Fibroblast of lung (primary cell): ENCODE measurements at places on chromosomes 3 and 15. TPM values are rescaled to one million over a fixed set of nuclear protein-coding genes. Genes with fewer than 3 reads are reported as not detected.

GRCh38 chr3:78871048-78871447 lies 896.8 kb downstream of the ROBO1 start:
- DNase-seq: no peak

GRCh38 chr3:68121287-68121686 lies 466.9 kb upstream of the SUCLG2 start:
- DNase-seq: no peak

- DNase-seq: no peak
Measured at GRCh38 chr3:98323425-98323824, 30.2 kb upstream of the OR5K4 start.

DNA sequence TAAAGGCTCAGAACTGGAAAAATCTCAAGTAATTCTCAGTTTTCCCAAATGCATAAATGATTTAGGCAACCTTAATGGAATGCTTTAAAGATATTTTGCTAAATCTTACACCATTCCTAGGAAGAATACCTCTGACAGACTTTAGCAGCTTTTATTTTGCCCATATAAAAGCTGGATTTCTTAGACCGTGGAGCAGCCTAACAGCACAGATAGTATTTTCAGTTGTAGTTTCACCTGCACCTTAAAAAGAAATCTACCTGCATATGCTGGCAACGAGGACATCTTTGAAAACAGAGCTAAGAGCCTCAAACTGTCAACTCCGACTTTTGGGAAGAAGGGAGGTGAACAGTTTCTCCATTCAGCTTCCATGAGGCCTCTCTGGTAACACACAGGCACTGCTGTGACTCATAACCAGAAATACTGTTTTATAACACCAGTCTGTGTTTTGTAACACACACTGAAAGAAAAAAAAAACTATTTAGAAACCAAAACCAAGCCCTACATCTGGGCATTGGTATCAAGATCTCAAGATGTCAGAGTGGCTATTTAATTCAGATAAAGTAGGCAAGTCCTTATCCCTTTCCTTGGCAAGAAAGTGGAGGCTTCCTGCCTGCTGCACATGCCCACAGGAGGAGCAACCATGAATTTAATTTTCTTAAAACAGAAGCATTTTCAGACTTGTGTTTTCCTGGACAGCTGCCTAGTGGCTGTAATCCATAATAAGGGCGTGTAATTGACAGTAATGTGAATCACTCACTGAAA lies 181.5 kb upstream of the ICE2 start:
- DNase-seq: peak; percentile 89

DNA sequence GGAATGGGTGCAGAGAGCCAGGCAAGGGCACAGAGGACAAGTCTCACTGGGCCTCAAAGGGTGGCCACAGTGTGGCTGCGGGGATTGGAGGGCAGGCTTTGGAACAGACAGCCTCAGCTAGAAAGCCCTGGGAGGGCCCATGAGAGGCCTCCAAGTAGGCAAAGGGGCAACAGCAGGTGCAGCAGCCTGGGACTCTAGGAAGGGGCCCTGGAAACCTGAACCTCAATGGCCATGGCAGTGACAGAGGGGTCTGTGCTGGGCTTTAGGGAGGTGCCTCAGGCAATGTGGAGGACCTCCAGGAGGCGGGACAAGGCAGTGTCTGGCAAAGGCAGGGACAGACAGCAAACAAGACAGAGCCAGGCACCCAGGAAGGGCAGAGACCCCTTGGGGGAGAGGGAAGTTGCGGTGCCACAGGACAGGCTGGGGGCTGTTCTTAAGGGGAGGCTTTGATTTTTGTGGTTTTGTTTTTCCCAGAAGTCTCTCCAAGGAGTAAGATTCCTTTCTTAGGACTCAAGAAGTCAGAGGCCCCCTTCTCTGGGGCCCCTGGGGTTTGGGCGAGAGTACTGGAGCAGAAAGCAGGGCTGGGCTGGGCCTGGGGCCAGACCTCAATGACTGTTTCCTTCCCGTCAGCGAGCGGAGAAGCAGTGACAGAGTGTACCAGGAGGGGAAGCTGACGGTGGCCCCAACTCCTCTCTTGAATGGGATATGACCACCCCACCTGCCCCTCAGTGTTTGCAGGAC lies 9.7 kb downstream of the STOML1 start:
- peak; percentile 96 for DNase-seq

DNA sequence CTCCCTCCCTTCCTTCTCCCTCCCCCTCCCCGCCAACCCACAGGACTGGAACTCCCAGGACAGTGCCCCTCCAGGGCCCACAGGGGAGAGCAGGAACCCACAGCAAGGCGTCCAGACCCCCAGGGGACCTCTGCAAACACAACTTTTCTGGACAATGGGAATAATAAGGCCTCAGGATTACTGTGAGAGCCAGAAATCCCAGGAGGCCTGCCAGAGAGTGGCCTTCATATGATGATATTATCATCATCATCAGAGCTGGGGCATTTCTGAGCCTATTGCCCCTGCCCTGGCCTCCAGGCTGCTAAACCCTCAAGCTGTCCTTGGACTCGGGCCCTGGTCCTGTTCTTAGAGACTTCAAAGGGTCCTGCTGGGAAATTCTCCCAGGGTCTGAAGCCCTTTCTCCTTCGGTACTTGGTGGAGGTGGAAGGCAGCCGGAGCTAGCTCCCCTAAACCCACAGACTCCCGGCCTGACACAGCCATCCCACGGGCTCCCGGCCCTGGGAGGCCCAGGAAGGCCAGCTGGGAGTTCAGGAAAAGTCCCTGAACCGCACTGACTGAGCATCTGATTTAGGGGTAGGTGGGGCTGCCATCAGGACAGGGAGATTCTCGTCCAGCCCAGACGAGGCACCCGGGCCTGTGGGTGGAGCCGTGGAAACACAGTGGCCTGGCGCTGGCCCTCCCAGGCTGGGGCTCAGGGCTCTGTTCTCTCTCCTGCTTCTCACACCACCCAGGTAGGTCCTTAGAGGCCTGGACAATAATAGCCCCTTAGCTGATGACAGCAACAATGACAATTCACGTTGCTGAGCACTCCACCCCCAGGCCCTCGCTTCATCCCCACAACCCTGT lies 4.9 kb downstream of the CALML4 start:
- DNase-seq: no peak

DNA sequence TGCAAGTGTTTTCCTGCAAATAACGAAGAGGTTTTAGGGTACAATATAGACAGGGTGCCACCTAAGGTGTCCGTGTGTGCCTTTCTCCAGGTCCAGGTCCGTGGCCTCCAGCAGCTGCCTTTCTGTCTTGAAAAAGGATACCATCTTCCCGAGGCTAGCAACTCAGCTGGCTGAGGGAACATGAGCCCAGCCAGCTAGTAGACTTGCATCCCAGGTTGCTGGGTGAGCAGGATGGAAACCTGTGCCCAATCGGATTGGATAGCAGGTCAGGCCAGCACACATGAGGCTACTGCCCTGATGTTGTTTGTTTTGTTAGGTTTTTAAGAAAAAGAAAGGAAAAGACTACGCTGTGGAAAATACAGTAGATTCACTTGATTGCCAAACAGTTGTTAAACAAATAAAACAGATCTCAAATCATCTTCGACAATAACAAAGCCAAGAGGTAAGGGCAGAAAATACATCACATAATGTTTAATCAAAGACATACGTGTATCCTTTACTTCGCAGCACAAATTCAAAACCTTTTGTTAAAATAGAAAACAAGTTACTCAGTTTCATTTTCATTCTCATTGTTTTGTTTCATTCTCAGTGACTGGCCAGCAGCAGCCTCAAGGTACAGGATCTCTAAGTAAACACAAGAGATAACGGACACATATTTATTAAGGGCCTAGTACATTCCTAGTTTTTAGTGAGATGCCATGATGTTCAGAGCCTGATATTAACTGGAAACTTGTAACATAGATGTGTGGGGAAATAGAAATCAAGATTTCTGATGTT lies 661.2 kb upstream of the NR2F2 start:
- DNase-seq: no peak

The CLRN1 gene
- not detected in 2 replicates for total RNA-seq

The FBN1 gene
- 260 and 446 TPM in 2 replicates for total RNA-seq

The SELENOT gene
- total RNA-seq: 52.1 and 130 TPM in 2 replicates
